B cell (primary cell): ENCODE measurements at places on chromosomes 5 and 9.
A peak's percentile ranks its signal among the peaks of the same experiment; 100 is the strongest.

GRCh38 chr5:42301349-42301748 is 121.9 kb upstream of the GHR start:
- no peak overlapping the region for H3K27ac ChIP-seq
- no peak overlapping the region for H3K4me3 ChIP-seq
- no peaks in the 10 kb centered on the region for H3K27me3 ChIP-seq
- no peaks in the 10 kb centered on the region for H3K36me3 ChIP-seq

DNA sequence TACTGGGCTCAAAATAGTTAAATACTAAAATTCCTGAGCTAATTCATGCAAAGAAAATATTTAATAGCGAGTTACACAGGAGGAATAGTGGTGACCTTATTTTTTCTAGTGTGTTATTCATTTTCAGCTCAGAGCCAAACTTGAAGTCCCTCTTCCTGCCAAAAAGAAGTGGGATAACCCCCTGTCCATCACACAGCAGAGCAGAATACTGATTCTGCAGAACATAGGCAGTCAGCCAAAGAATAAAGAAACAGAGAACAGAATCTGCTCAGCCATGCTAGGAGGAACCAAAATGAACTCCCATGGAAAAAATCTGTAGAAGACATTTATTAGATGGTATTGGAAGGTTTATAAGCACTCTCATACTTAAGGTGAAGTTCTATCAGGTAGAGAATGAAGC is 49.4 kb upstream of the GRIN3A start:
- no peak for DNase-seq
- no peaks in the 10 kb centered on the region for H3K4me1 ChIP-seq
- no peak overlapping the region for H3K4me3 ChIP-seq
- no peaks in the 10 kb centered on the region for H3K27me3 ChIP-seq

- H3K27ac ChIP-seq: no peak overlapping the region
- DNase-seq: no peak
- H3K4me1 ChIP-seq: no peaks in the 10 kb centered on the region
- no peaks in the 10 kb centered on the region for H3K36me3 ChIP-seq
- H3K4me3 ChIP-seq: no peak overlapping the region
These were observed 121.7 kb upstream of the FAM120A start for GRCh38 chr9:93329629-93330280.

DNA sequence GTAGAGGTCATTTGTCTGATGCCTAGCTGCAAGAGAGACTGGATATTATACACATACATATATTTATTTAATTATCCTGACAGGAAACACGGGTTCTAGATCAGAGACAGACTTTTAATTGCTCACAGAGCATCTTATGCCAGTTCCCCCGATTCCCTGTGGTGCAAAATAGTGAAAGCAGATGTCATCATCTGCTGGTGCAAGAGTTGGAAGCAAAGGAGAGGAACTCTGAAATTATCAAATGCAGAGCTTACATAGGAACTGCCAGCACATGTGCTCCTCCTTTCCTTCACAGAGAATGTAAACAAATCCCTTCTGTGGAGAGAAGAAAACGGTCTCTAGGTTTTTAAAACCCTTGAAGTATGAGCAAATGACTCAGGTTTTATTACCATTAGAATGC is 69.3 kb downstream of the DTWD2 start:
- no peak for DNase-seq
- no peak overlapping the region for H3K27ac ChIP-seq
- no peaks in the 10 kb centered on the region for H3K27me3 ChIP-seq
- H3K4me3 ChIP-seq: no peak overlapping the region
- H3K36me3 ChIP-seq: peaks cover 4% of the 10 kb centered on the region

- H3K27ac ChIP-seq: peak overlapping the region; percentile 79
- no peaks in the 10 kb centered on the region for H3K27me3 ChIP-seq
- DNase-seq: peak; percentile 90
- H3K36me3 ChIP-seq: no peaks in the 10 kb centered on the region
These were observed 14.9 kb upstream of the FGFR4 start for GRCh38 chr5:177071666-177072385.

GRCh38 chr5:125394661-125395280 is 648.3 kb upstream of the ZNF608 start:
- no peaks in the 10 kb centered on the region for H3K4me1 ChIP-seq
- no peaks in the 10 kb centered on the region for H3K36me3 ChIP-seq
- H3K27me3 ChIP-seq: no peaks in the 10 kb centered on the region
- H3K4me3 ChIP-seq: no peak overlapping the region
- no peak for DNase-seq

DNA sequence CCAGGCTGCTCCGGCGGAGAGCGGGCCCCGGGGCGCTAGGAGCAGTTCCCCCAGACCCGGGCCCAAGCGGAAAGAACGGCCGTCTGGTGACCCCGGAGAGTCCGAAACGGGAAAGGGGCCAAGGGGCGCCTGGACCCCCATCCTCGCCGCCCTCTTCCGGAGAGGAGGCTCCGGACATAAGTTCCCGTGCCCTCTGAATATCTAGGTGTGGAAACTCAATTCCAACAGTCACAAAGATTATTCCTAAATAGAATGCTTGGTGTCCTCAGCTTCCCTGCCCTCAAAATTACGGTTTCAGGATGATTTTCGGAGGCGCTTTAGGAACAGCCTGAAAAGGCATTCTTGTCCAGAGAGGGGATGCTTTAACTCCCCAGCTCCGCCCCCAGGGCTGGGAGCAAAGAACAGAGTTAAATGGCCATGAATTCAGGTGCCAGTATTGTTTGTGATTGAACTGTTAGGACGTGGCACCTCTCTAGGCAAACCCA is 681 bp upstream of the LHFPL2 start:
- H3K27ac ChIP-seq: no peak overlapping the region
- H3K4me3 ChIP-seq: no peak overlapping the region
- H3K27me3 ChIP-seq: peaks cover 5% of the 10 kb centered on the region
- H3K4me1 ChIP-seq: peaks cover 18% of the 10 kb centered on the region
- no peaks in the 10 kb centered on the region for H3K36me3 ChIP-seq

- no peak overlapping the region for H3K4me3 ChIP-seq
- DNase-seq: no peak
- H3K4me1 ChIP-seq: no peaks in the 10 kb centered on the region
- H3K27ac ChIP-seq: no peak overlapping the region
These were observed 76.2 kb upstream of the SPIN1 start for GRCh38 chr9:88312045-88312444.

- H3K4me3 ChIP-seq: no peak overlapping the region
- H3K4me1 ChIP-seq: no peaks in the 10 kb centered on the region
- DNase-seq: no peak
- H3K27ac ChIP-seq: no peak overlapping the region
- no peaks in the 10 kb centered on the region for H3K36me3 ChIP-seq
These were observed 63.9 kb downstream of the SAXO1 start for GRCh38 chr9:18969128-18969527.

- H3K4me3 ChIP-seq: no peak overlapping the region
- DNase-seq: peak; percentile 32
- no peaks in the 10 kb centered on the region for H3K27me3 ChIP-seq
- no peaks in the 10 kb centered on the region for H3K36me3 ChIP-seq
These were observed 8.2 kb upstream of the IRF1 start for GRCh38 chr5:132498686-132499271.

- H3K27ac ChIP-seq: no peak overlapping the region
- no peak overlapping the region for H3K4me3 ChIP-seq
- H3K27me3 ChIP-seq: no peaks in the 10 kb centered on the region
- peaks cover 2% of the 10 kb centered on the region for H3K36me3 ChIP-seq
These were observed 8.4 kb upstream of the SAP30L start for GRCh38 chr5:154437281-154437965.

DNA sequence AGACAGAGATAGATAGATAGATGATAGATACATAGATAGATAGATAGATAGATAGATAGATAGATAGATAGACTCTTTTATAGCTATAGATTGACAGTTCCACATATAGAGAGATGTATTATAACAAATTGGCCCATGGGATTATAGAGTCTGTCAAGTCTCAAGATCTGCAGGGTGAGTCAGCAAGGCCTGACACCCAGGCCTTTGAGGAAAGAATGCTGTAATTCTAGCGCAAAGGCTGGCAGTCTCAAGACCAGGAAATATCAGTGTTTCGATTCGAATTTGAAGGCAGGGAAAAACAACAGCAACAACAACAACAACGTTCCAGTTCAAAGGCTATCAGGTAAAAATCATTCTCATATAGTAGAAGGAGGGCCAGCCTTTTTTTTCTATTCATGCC is 339.2 kb upstream of the CDH9 start:
- H3K4me1 ChIP-seq: no peaks in the 10 kb centered on the region
- no peak overlapping the region for H3K4me3 ChIP-seq
- no peaks in the 10 kb centered on the region for H3K27me3 ChIP-seq
- H3K27ac ChIP-seq: no peak overlapping the region

GRCh38 chr5:61966997-61967396 is 339.0 kb upstream of the KIF2A start:
- no peaks in the 10 kb centered on the region for H3K27me3 ChIP-seq
- no peak overlapping the region for H3K4me3 ChIP-seq
- H3K4me1 ChIP-seq: no peaks in the 10 kb centered on the region

DNA sequence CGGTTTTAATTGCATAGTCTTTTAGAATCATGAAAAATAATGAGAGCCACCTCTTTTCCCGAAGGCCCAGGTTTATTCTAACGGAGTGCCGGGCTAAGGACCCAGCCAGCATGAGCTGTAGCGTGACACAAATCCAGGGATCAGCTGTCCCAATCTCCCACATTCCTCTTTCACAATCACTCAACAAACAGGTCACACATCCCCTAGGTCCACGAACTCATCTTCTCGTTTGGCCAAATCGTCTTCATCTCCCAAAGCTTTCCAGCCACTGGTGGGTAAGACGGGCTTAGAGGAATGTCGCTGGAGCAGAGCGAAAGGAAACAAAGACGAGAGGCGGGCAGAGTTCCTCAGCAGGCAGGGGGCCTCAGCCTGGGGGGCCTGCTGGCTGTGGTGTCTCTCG is 55.5 kb upstream of the GOLPH3 start:
- H3K36me3 ChIP-seq: peaks cover 25% of the 10 kb centered on the region
- H3K27ac ChIP-seq: no peak overlapping the region
- no peak for DNase-seq

- no peaks in the 10 kb centered on the region for H3K36me3 ChIP-seq
- H3K4me1 ChIP-seq: peaks cover 46% of the 10 kb centered on the region
- H3K27me3 ChIP-seq: no peaks in the 10 kb centered on the region
- no peak for DNase-seq
These were observed 1.6 kb upstream of the CCDC69 start for GRCh38 chr5:151225475-151225874.

DNA sequence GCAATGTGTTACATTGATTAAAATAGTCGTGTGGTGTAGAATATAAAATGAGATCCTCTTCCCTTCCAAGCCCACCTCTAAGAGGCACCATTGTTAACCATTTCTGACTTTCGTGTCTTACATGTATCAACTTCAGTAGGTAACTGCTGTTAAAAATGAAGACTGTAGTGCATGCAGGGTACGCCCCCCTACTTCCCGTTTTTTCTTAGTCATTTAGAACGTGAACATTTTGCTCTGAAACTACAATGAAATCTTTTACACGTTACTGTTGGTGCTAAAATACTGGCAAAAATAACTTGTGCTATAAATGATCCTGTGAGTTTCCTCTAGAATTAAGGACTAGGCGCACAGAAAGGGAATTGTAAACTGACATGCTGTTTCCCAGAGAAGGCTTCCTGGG is 41.5 kb downstream of the WNK2 start:
- peak; percentile 32 for DNase-seq
- H3K36me3 ChIP-seq: no peaks in the 10 kb centered on the region
- H3K4me3 ChIP-seq: no peak overlapping the region
- no peaks in the 10 kb centered on the region for H3K27me3 ChIP-seq

DNA sequence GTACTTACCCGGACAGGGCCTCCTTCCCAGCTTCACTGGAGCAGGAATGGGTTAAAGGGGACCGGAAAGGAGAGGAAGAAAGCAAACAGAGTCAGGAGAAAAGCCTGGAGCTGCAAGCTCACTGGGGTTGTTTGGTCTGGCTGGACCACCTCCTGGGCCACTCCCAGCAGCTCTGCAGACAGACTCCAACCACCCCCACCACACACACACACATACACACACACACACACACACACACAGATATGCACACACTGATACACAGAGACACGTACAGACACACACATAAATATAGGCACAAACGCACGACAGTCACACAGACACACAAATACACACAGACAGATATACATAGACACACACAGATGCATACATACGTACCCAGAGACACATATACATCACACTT is 34.9 kb upstream of the SYNPO start:
- no peaks in the 10 kb centered on the region for H3K36me3 ChIP-seq
- no peak overlapping the region for H3K27ac ChIP-seq
- no peak overlapping the region for H3K4me3 ChIP-seq
- no peaks in the 10 kb centered on the region for H3K27me3 ChIP-seq
- H3K4me1 ChIP-seq: no peaks in the 10 kb centered on the region

DNA sequence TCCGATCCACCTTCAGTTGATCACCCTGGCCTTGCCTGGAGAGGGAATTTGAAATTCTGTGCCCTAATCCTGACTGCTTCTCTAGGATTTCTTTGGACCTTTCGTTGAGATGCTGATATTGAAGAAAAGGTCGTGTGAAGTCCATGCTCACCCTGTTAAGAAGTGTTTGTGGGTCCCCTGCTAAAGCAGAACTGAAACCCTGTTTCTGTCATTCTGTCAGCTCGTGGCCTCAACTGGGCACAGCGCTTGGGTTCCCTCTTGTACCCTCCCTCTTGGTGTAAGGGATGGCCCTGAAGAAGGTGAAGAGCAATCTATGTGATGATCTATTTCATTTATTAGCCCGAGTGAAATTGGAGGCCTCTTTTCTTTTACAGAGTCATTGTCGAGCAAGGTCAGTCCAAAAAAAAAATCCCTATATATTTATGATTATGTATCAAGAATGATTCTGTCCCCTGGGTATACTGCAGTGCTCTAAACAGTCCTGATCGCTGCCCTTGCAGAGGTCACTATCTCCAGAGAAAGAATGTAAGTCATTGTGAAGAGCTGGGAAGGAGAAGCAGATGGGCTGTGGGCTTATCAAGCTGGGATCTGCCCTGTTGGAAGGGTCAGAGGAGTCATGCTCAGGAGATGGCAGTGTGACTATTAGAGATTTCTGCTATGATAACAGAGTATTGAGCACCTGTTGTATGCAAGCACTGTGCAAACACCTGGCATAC is 56.1 kb downstream of the WWC1 start:
- no peaks in the 10 kb centered on the region for H3K36me3 ChIP-seq
- no peak for DNase-seq
- H3K4me1 ChIP-seq: no peaks in the 10 kb centered on the region
- no peak overlapping the region for H3K4me3 ChIP-seq
- H3K27me3 ChIP-seq: no peaks in the 10 kb centered on the region

- no peaks in the 10 kb centered on the region for H3K4me1 ChIP-seq
- no peaks in the 10 kb centered on the region for H3K27me3 ChIP-seq
- H3K4me3 ChIP-seq: no peak overlapping the region
- H3K27ac ChIP-seq: no peak overlapping the region
- no peaks in the 10 kb centered on the region for H3K36me3 ChIP-seq
These were observed 89.6 kb downstream of the EFNA5 start for GRCh38 chr5:107580889-107581820.

DNA sequence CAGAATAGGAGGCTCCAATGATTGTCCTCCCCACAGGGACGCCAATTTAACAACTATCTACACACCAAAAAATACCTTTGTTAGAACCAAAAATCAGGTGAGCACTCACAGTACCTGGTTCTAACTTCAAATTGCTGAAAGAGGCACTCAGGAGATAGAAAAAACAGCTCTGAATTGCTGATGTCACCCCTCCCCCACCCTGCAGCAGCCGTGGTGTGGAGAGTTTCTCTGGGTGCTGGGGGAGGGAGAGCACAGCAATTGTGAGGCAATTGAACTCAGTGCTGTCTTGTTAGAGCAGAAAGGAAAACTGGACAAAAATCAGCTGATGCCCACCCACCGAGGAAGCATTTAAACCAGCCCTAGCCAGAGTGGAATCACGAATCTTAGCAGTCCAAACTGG is 41.8 kb downstream of the TNFSF8 start:
- no peak for DNase-seq
- H3K4me1 ChIP-seq: peaks cover 25% of the 10 kb centered on the region
- no peaks in the 10 kb centered on the region for H3K27me3 ChIP-seq
- no peaks in the 10 kb centered on the region for H3K36me3 ChIP-seq
- no peak overlapping the region for H3K27ac ChIP-seq
